ENCODE measurements at places on chromosomes 7 and 10.

DNA sequence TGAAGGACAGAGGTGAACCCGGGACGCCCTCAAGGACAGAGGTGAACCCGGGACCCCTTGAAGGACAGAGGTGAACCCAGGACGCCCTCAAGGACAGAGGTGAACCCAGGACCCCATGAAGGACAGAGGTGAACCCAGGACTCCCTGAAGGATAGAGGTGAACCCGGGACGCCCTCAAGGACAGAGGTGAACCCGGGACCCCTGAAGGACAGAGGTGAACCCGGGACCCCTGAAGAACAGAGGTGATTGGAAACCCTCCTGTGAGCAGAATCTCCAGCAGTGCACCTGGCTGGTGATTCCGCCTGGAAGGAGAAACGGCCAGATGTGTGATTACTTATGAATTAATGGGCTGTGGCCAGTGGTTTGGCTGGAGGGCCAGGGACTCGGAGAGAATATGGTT lies 272.3 kb downstream of the PTPRN2 start:
- no peak for DNase-seq

GRCh38 chr7:24842449-24843241 lies 85.4 kb upstream of the GSDME start:
- DNase-seq: no peak

GRCh38 chr7:105831302-105831620 lies 45.1 kb downstream of the ATXN7L1 start:
- DNase-seq: no peak

GRCh38 chr7:30249986-30250774 lies 34.2 kb upstream of the ZNRF2 start:
- no peak for DNase-seq

- no peak for DNase-seq
Measured at GRCh38 chr10:112471878-112472487, 25.0 kb downstream of the VTI1A start.

- DNase-seq: no peak
Measured at GRCh38 chr7:142104550-142105527, 6.7 kb upstream of the MGAM2 start.

GRCh38 chr7:68576366-68576765 lies 1021.9 kb upstream of the AUTS2 start:
- no peak for DNase-seq
